ENCODE measurements at places on chromosomes 4 and X.

GRCh38 chrX:110435196-110435595 is 76.5 kb downstream of the RTL9 start:
- no peak for DNase-seq

DNA sequence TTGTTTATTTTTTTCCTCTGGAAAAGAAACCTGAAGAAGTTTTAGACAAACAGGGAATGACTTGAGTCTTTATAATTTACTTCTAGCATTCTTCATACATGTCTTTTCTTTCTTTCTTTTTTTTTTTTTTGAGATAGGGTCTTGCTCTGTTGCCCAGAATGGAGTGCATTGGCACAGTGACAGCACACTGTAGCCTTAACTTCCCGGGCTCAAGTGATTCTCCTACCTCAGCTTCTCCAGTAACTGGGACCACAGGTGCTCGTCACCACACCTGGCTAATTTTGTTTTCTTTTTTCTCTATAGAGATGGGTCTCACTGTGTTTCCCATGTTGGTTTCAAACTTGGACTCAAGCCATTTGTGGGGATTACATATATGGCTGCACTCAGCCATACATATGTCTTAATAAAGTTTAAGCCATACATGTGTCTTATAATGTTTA is 71.8 kb downstream of the RAPGEF2 start:
- DNase-seq: no peak

DNA sequence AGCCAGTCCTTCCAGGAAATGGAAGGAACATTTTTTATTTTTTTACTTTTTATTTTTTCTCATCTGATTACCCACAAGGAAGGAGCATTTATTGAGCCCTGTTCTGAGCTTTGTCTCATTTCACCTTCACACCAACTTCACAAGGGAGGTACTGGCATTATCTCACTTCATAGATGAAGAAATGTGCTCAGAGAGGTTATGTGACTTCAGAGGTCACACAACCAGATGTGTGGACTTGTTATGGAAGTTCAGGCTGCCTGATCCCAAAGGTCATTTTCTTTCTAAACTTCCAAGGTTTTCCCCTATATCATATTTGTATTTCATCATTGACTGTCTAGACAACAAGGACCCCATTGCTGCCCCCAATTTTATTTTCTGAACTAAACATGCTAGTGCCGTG is 160.3 kb downstream of the DCLK2 start:
- no peak for DNase-seq

DNA sequence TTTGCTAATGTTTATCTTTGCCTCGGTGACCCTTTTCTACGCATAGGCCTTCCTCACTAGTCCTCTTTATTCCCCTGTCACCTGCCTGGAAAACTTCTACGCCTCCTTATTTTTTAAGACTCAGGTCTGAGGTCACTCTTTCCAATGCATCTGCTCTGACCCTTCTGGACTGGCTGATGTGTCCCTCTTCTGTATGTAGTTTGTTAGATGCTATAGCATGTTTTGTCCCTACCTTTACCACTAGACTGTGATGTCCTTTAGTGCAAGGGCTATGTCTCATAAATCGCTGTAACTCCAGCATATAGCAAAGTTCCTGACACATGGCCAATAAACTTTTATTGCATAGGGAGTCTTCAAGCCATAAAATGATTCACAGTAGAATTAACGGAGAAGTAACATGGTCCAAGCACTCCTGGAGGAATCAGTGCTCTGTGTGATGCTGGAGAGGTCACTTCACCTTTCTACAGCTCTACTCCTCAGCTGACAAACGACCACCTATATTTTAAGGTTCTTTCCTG is 872.5 kb upstream of the SLIT2 start:
- no peak for DNase-seq

DNA sequence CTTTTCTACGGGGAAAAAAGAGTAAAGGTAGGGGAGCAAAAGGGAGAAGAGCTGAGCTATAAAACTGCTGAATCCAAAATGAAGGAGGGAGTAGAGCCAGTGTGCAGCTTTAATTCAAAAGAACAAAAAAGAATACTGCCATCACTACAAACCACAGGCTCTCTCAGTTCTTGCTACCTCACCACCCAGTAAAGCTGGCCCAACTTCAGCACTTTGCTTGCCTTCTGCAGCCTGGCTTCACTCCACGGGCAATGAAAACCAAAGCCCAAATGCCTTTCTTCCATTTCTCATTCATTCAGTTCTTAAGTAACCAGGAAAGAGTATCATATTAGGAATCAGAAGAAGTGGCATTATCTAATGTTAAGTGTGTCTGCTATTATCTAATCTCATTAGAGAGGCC is 376.8 kb downstream of the BCOR start:
- DNase-seq: no peak

GRCh38 chr4:149999485-150000074 is 78.7 kb upstream of the DCLK2 start:
- DNase-seq: no peak

GRCh38 chr4:141119071-141119470 is 14.2 kb downstream of the RNF150 start:
- no peak for DNase-seq

DNA sequence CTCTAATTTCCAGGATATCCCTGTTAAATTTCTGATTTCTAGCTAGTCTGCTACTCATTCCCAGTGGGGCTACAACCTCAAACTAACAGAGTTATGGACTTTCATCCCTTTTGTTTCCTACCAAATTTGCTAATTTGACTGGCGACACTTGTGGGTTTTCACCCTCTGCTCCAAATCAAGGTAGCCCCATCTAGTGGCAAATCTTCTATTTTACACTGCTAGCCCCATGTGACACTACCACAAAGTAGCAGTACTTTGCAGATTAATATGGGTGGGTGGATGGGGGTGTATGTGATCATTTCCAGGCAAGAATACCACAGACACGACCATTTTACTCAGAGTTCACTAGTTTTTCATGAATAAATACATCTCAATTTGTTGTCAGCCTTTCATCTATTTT is 150.3 kb downstream of the MSL3 start:
- no peak for DNase-seq

DNA sequence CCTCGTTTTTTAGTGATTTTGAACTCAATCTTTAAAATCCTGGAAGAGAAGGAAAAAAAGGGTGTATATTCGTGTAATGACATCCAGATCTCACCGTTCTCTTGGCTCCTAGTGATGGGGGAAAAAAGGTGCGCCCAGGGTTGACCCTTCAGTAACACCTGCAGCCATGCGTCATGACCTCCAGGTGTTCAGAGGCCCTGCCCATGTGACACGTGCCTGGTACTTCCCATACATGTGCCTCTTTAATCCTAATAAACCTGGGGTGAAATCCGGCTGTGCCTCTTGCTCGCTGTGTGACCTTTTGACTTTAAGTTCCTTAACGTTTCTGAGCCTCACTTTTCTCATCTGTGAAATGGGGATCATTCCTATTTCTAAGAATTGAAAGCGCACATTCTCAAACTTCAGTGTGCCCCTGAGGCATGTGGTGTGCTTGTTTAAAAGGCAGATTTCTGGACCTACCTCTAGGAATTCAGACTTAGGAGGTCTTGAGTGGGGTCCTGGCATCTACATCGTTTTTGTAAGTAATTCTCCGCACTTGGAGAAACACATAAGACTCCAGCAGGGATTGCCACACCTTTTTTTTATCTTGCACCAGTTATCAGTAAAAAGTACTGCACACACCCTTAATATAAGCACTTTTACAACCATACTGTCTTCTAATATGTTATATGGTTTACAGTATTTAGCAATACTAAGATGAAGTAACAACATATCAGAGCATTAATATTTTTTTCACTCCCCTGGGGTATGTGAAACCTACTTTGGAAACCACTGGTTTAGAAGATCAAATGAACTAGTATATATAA is 90.1 kb downstream of the RELL1 start:
- no peak for DNase-seq

- no peak for DNase-seq
Measured at GRCh38 chrX:28225513-28225912, 244.3 kb upstream of the DCAF8L1 start.

DNA sequence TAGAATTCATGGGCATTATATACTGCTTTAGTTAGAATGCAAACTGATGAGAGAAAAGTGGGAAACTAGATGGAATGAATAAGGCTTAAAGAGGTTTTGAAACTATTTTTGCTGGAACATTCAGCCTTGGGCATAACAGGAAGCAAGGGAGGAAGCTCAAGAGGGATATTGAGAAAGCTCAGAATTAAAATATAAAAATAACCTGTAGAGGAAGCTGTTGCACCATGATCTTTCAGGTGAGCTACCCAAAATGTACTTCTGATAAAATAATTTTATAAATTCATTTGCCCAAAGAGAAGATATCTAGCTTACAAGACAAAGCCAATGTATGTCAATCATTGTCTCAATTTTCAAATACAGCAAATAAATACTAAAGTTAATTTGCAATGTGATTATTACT is 11.3 kb downstream of the GC start:
- DNase-seq: no peak

GRCh38 chrX:19388741-19389140 is 45.0 kb downstream of the PDHA1 start:
- DNase-seq: no peak

DNA sequence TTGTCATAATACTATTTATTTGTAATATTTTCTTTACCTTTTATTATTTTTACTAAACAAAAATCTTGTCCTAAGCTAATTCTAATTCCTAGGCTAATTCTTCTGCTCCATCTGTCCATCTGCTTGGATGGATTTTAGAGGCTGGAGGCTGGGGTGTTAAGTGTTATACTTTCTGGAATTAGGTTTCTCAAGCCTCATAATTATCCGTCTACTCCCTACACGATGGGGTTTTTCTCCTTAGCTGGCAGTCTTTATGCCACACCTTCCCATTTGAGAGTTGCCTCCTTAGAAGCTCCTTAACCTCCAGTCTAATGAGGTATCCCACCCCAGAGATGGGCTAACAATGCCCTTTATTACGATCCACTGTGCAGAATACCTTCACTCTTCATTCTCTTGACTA is 37.6 kb upstream of the LGI2 start:
- DNase-seq: no peak
